ENCODE measurements at places on chromosomes 11 and 22.

DNA sequence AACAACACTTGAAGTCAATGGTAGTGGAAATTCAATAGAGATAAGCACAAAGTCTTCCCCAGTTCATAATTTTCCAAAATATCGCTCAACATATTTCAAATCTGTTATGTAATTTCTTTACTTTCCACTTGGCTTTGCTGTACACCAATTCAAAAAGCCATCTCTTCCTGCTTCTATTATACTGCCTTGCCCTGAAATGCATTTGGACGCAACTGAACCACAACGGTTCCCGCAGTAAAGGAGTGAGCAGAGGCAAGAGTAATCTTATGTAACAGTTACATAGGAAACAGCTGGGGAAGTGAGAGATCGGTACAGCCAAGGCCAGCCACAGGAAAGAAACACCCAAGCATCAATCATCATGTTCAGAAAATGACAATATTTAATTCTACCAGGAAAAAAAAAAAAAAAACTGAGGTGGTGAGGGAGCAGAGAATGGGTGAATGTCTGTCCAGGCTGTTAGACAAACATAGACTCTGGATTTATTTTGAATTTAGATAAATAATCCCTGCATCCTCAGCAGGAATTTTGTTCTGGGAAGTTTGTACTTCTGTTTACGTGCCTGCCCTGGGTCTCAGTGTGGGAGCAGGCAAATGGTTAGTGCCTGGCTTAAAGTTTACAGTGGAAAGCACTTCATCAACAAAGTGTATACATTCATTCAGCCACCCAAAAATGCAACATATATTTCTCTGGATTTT, 392.2 kb downstream of the ETS1 start:
- DNase-seq = no peak

GRCh38 chr11:22467248-22467647, 129.1 kb downstream of the SLC17A6 start:
- no peak for DNase-seq

DNA sequence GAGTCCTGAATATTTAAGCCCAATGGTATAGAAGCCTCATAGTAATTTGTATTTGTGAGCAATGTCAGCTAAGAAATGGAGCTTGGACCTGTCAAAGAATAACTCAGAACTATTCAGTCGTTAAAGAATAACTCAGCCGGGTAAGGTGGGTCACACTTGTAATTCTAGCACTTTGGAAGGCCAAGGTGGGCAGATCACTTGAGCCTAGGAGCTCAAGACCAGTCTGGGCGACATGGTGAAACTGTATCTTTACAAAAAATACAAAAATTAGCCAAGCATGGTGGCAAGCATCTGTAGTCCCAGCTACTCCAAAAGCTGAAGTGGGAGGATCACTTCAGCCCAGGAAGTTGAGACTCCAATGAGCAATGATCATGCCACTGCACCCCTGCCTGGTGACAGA, 1526.5 kb downstream of the LRRC4C start:
- DNase-seq = no peak

DNA sequence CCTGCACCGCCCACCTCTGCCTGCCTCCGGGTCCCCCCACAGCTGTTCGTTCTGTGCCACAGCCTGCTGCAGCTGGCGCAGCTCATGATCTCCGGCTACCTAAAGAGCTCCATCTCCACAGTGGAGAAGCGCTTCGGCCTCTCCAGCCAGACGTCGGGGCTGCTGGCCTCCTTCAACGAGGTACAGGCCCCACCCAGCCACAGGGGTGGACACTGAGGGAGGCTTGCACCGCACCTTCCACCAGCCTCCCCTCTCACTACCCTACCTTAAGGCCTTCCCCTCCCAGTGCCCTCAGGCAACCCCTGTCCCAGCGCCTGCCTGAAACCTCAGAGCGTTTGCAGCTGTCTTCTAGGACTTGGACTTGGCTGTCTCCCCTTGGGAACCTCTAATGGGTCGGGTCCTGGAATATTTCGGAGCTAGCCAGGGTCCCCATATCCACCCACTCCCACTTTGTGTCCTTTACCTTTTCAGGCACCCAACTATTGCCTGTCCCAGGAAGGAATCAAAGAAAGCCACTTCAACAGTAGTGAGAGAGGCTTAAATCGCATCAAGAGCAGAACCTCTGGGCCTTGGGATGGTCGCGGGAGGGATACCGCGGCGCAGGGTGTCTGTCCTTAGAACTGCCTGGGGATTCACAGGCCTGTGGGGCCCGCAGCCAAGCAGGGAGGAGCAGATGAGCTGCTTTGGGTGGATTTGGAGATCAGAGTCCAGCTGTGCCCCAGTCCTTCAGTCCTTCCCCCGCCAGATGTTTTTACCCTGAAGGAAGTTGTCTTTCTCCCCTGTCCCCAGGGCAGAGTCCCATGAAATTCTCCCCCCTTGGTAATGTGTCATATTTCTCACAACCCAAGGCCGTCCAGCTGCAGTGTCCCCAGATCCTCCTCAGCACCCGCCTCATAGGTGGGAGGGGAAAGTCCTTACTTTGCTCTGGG, 13.3 kb downstream of the SLCO2B1 start:
- DNase-seq = no peak
